ENCODE measurements at places on chromosomes 5 and 9.

- DNase-seq: no peak
Measured at GRCh38 chr5:171710451-171711024, 75.1 kb upstream of the SMIM23 start.

DNA sequence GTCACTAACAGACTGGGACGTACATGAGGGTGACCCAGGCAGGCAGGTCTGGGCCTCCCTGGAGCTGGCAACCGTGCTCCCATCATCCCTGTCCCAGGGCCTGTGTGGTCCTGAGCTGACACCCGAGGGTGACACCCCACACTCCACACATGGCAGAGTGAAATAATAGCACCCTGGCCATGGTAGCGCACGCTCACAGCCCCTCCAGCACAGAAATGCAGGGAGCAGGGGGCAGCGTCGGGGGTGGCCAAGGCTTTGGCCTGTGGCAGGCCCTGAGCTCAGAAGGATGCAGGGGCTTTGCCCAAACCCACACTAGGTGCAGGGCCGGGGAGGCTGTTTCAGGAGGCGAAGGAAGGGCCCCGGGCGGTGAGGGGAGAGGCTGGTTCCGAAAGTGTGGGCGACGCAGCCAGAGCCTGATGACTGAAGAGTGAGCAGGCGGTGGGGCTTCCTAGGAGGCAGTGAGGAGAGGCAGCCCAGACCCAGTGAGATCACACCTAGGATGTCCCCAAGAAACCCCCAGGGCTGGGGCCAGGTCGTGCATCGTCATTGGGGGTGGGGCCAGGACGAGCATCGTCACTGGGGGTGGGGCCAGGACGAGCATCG, 12.9 kb downstream of the OR2V2 start:
- no peak for DNase-seq

GRCh38 chr5:119275601-119276173, 80.1 kb upstream of the TNFAIP8 start:
- DNase-seq: no peak

GRCh38 chr9:109010746-109011145, 2.6 kb downstream of the CTNNAL1 start:
- no peak for DNase-seq

GRCh38 chr9:3118081-3118480, 274.2 kb upstream of the PUM3 start:
- no peak for DNase-seq

- DNase-seq: no peak
Measured at GRCh38 chr9:134188386-134189144, 24.2 kb upstream of the RNU6ATAC start.

DNA sequence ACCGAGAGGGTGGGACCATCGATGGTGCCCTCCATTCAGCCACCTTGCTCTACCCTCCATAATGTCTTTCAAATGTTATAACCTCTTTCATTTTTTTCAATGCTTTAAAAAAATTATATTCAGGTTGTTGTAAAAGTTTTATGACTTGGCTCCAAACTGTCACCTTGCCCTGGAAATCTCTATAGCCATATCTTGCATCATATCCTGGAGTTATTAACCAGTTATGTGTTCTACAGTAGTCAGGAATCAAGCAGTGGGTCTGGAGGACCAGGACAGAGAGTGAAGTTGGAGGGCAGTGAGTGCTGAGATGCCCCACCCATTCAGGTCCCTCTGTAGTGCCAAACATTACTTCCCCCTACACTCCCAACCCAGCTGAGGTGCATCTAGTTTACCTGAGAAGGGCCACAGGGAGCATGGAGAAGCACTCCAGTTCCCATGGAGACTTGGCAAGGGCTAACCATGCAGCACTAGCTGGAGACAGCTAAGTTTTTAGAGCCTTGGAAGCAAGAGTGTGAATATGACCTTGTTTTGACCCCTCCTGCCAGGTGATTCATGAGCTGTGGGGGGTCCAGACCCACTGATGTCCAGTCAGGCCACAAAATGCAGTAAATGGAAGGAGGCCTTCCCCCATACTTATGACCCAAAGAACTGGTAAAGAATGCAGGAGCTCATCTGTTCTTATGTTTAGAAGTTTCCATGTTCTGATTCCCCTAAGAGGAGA, 5.5 kb downstream of the IFNA8 start:
- DNase-seq: no peak

DNA sequence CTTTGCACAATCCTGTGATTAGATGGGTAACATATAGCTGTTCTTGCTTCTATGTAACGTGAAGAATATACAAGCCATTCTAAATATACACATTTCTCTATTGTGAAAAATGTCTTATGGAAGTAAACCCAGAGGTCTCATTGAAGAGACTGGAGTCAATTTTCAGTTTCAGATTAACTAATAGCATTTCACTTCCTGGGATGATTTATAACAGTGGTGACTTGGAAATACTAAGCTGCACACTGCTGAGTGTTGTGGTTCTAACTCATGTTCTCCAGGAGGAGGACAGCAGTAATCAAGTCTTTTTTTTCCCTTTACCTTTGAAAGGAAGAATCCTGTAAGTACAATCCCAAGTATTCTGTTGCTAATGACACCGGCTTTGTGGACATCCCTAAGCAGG, 3.3 kb downstream of the CTSL start:
- no peak for DNase-seq

GRCh38 chr9:72334658-72335337, 30.2 kb downstream of the ZFAND5 start:
- no peak for DNase-seq

GRCh38 chr5:38672059-38672788, 115.8 kb upstream of the LIFR start:
- no peak for DNase-seq

- no peak for DNase-seq
Measured at GRCh38 chr9:12920437-12920836, 145.6 kb downstream of the LURAP1L start.

DNA sequence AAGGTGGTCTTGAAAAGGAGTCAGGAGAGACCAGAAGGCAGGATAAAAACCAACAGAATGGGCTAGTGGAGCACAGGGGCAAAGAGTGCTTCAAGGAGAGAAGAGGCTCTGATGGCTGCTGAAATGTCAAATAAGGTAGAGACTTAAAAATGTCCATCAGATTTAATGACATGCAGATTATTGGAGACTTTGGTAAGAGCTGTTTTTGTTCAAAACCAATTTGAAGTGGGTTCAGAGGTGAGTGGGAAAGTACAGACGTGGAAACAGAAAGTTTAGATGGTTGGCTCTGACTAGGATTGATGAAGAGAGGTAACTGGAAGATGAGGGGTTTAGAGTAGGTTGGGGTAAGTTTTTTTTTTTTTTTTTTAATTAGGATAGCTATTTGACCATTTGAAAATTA, 14.1 kb downstream of the SLC25A46 start:
- no peak for DNase-seq

- DNase-seq: no peak
Measured at GRCh38 chr9:134375430-134376385, 49.5 kb downstream of the RXRA start.

GRCh38 chr5:154408811-154409210, 37.0 kb upstream of the SAP30L start:
- no peak for DNase-seq

- no peak for DNase-seq
Measured at GRCh38 chr9:111993319-111993718, 96.7 kb downstream of the UGCG start.

GRCh38 chr9:135134268-135135022, 47.0 kb downstream of the OLFM1 start:
- DNase-seq: no peak

GRCh38 chr9:84751921-84752320, 82.4 kb downstream of the NTRK2 start:
- DNase-seq: no peak

DNA sequence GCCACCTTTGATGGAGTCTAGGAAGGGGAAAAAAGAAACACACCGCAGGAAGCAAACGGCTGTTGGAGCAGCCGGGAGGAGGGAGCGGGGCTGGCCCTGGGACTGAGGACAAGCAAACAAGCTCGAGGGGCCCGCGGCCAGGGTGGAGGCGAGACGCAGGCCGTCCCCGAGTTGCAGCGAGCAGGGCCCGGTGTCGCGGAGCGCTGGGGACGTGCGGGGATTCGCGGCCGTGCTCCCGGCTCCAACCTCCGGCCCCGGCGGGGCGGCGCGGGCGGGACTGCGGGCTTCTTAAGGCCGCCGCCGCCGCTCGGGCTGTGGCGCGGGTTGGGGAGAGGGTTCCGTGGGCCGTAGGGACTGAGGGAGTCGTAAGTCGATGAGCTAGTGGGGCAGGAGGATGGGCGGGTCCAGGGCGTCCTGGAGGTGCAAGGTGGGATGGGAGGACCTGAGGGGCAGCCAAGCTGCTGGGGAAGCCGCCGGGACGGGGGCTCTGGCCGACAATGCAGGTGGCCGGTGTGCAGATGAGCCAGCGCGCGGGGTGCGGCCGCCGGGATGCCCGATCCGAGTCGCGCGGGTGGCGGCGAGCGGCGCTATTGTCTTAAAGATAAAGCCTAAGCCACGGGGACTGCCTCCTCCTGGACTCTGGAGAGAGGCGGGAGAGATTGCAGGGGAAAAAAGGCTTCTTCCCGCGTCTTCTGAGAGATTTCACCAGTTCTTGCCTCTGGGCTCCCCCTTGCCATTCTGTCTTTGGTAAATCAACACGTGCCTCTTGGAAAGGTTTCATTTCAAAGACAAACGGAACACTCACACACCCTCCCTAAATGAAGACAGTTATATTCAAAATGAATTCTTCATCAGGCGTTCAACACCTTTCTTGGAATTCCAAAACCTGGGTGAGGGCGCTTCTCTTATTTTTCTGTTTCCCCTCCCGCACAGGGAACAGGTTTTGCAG, 1.6 kb upstream of the HAPLN1 start:
- no peak for DNase-seq

DNA sequence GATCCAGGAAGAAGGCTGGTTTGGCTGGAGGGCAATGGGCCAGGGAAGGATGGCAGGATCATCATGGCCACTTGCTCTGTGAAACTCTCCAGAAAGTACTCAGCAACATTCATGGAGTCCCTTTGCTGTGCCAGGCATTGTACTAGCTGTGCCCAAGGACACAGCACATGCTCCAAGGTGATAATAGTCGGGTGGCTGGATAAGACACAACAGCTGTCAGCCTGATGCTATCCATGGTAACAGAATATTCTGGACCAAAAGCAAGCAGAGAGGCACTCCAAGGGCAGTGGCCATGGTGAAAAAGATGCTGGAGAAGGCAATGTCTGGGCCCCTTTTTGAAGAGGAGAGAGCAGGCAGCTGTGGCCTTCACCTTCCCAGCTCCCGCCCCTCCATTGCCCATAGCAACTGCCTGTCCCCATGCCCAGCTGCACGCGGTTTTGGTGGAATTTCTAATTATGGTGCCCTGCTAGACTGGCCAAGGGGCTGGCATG, 113.8 kb upstream of the CPEB4 start:
- DNase-seq: no peak

GRCh38 chr5:97915106-97915505, 732.1 kb upstream of the RIOK2 start:
- DNase-seq: no peak

- DNase-seq: no peak
Measured at GRCh38 chr9:15289603-15290002, 17.4 kb downstream of the TTC39B start.

DNA sequence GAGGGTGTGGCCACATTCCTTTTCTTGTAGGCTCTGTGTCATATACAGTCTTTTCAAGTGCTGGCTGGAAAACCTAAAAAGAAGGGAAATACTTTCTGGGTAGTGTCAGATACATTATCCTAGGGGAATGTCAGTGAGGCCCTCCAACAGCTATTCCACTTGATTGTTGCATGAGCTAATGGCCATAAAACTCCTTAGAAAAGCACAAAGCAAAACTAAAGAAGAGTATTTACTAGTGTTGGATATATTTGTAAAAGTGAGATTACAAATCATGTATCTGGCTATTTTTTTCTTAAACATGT, 829 bp downstream of the ANXA1 start:
- DNase-seq: no peak

- DNase-seq: no peak
Measured at GRCh38 chr9:133609311-133610098, at the start of gene FAM163B. Gene FAM163B, minus strand, starts transcription at chr9:133609389. Its CDS starts 29,166 bp downstream, at chr9:133580223.

DNA sequence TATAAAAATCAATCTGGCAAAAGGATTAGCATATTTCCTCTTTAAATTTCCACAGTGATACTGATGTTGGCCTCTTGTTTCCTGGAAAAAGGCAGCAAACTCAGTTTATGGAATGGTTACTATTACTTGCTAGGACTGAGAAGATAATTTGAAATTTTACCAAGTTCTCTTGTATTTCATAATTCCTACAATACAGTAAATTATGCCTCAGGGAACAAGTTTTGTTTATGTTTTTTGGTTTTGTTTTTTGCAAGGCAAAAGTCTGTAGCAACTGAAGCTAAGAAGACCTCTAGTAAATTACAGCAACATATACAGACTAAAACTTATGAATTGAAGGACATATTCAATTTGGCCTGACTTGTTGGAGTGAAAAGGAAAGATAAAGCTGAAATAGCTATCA, 30.2 kb upstream of the SLCO6A1 start:
- no peak for DNase-seq

- DNase-seq: no peak
Measured at GRCh38 chr5:178069909-178070308, 43.4 kb upstream of the N4BP3 start.

DNA sequence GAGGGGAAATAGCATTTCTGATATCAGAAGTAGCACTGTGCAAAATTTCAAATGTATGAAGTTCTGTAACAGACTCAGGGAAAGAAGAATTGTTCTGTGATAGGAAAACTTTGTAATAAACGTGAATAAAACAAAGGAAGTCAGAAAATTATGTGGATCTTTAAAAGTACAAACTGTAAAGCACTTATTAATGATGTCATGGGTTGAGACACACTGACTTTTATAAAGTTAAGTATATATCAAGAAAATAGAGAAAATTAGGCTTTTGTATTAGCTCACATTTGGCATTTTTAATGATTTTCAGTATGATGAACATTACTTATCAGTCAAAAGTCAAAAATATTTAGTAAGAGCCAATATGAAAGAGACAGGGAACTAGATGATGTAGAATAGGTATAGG, 1081.7 kb upstream of the EDIL3 start:
- no peak for DNase-seq

DNA sequence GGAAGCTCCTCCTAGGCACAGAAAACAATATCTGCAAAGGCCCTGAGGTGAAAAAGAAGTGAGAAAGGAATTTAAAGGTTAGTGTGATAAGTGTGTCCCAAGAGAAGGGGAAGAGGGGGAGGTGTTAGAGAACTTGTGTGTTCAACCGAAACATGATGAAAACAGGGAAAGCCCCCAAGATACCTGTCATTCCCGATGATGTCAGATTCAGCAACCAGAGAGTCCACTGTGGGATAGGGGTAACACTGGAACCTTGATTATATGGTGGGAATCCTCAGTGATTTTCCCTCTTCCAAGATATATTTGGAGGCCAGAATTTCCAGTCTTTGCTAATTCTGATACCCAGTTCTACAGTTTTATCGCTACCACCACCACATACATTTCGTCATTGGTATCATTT, 15.5 kb upstream of the BNC2 start:
- no peak for DNase-seq

DNA sequence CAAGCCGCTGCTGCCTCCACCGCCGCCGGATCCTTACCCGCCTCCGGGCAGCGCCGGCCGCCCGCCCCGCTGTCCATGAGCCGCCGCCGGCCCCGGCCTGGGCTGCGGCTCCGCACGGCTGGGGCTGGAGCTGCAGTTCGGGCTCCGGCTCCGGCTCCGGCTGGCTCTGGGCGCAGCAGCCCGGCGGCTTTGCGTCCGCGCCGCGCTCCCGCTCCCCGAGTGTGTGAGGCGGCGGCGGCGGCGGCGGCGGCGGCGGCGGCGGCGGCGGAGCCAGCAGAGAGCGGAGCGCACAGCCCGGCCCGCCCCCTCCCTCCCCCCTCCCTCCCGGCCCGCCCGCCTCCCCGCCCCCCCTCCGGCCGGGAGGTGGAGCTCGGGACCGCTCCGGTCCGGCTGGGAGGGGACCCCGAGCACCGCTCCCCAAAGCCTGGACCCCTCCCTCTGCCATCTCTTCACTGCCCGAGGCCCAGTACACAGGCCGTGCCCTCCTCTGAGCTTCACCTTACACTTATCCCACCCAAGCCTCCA, at the start of gene PCDH1:
TSS of gene PCDH1 (minus strand) at position 225 of the 525 bp plus-strand sequence. CDS start at position 77, 148 bp downstream.
- DNase-seq: no peak
